CD4-positive, alpha-beta T cell treated with Interleukin-6 at 100 ng/mL for 8 hours (primary cell): ENCODE measurements at places on chromosomes 11 and 22.
A peak's percentile ranks its signal among the peaks of the same experiment; 100 is the strongest.

DNA sequence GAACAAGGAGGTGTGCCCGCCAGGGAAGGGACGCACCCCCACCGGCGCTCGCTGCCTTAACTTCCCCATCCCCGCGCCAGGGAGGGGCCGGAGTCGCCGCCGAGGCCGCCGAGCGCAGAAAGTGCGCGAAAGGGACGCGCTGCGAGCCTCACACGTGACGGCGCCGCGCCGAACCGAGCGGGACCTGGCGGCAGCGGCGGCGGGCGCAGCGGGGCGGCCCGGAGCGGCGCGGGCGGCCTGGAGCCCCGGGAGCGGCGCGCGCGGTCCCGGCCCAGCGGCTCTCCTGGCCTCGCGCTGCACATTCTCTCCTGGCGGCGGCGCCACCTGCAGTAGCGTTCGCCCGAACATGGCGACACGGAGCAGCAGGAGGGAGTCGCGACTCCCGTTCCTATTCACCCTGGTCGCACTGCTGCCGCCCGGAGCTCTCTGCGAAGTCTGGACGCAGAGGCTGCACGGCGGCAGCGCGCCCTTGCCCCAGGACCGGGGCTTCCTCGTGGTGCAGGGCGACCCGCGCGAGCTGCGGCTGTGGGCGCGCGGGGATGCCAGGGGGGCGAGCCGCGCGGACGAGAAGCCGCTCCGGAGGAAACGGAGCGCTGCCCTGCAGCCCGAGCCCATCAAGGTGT, at the start of gene SORL1:
Gene SORL1 (plus strand): TSS at position 329 of the 623 bp plus-strand sequence. CDS start 18 bp downstream, at position 347.
- peak; percentile 78 for DNase-seq

- DNase-seq, result no peak
These were observed 4.0 kb downstream of the DEAF1 start for GRCh38 chr11:690738-691633.

GRCh38 chr11:104136861-104137260, 27.1 kb downstream of the PDGFD start:
- DNase-seq, result no peak

DNA sequence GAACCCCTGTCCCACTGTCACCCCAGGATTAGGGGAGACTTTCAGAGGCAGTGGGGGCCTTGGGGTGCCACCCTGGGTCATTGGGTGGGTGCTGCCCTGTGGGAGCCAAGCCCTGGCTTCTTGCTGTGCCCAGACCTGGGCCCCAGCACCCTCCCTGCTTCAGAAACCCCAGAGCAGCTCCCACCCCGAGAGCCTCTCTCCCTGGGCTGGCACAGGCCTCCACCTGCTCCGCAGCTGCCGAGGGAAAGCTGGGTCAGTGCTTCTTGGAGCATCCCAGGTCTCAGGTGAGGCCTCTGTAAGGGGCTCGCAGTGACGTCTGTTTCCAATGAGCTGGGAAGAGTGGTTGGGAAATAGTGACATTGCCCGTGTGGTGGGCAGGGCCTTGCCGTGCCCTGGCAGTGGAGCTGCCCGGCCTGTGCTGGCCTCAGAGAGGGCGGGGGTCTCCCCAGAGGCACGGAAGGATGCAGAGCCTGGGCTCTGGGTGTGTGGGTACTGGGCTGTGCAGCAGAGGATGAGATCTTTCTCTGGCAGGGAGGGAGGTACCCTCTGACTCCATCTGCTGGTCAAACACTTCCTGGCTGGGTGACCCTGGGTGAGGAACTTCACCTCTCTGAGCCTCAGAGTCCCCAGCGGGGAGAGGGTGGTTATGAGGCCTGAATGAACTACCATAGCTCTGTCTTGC, 23.0 kb downstream of the C22orf23 start:
- DNase-seq, result no peak

DNA sequence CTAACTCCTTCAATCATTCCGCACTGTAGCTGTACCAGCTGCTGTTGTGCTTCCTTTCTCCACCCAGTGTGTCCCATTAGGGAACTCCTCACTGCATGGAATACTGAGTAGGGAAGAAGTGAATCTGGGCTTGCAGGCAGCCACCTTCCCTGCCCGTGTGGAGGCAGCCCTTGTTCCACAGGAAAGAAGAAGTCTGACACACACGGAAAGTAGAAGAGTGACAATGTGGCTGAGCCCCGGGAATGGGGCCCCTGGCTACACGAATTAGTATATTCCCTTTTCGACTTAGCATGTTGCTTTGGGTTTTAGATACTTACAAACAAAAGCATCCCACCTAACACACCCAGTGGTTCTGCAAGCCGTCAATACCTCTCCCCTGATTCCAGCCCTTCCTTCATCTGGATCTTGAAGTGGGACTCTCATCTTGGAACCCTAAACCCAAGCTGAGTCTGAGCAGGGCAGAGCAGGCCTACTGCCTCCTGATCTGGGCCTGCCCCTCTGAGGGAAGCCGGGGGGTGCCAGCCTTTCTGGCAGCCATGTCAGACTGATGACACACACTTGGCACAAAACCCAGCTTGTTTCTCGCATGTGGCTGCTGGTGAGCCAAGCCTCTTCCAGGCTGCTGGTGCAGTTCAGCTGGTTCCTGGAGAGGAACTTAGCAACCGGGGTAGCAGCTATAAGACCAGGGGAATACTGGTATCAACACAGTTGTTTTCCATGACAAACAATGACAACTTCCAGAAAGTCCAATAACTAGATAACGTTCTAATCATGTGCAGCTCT, 71.6 kb downstream of the C11orf58 start:
- no peak for DNase-seq

DNA sequence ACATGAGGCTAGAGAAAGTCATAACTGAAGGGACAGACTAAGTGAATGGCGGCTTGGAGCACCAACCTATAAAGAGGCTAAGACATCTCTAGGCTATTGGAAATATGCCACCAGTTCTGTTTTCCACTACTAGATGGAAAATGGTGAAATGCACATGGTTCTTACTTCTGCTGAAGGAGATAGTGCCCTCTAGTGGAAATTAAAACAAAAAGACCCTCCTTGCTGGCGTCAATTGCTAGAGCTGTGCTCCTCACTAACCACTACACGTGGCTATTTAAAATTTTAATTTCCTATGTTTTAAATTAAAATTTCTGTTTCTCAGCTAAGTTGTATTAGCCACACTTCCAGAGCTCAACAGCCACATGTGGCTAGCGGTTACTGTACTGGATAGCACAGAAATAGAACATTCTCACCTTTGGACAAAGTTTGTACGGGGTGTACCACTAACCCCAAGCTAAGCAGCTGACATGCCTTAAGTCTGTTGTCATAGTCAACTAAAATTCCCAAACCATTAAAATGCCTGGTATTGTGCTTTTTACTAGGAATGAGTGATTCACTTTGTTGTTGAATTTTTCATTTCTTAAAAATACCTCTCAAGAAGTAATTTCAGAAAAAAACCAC, 34.1 kb upstream of the CALCA start:
- DNase-seq, result peak; percentile 16

DNA sequence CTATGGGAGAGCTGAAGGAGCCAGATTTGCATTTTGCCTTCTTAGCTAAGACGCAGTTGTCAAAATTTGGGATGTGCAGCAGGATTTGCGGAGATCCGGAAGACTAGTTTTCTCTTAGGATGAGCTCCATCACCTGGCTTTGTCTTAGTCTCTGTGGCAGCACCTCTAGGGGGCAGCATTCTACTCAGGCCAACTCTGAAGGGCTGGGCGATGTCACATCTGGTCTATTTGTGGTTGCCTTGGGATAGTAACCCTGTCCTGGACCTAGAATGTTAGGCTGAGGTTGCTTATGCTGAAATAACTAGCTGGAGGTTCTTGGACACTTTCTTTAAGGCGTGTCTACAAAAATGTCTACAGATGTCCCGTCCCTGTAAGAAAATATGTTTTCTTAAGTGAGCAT, 116.2 kb downstream of the FAT3 start:
- no peak for DNase-seq
